ENCODE measurements at places on chromosomes 5 and 9. TPM values are rescaled to one million over a fixed set of nuclear protein-coding genes. Genes with fewer than 3 reads are reported as not detected.

Gene TMEM203
- total RNA-seq = 33.4 TPM

- no peaks in the 10 kb centered on the region for H3K4me1 ChIP-seq
- DNase-seq = no peak
- no peak overlapping the region for H3K4me3 ChIP-seq
- no peaks in the 10 kb centered on the region for H3K36me3 ChIP-seq
- H3K27ac ChIP-seq = peak overlapping the region; percentile 94
- H3K27me3 ChIP-seq = no peaks in the 10 kb centered on the region
Observed at GRCh38 chr5:129096382-129096991, 1.9 kb downstream of the ISOC1 start.

- no peak overlapping the region for H3K4me3 ChIP-seq
- H3K27ac ChIP-seq = no peak overlapping the region
- no peaks in the 10 kb centered on the region for H3K36me3 ChIP-seq
Observed at GRCh38 chr5:83827111-83827557, 106.5 kb upstream of the HAPLN1 start.

DNA sequence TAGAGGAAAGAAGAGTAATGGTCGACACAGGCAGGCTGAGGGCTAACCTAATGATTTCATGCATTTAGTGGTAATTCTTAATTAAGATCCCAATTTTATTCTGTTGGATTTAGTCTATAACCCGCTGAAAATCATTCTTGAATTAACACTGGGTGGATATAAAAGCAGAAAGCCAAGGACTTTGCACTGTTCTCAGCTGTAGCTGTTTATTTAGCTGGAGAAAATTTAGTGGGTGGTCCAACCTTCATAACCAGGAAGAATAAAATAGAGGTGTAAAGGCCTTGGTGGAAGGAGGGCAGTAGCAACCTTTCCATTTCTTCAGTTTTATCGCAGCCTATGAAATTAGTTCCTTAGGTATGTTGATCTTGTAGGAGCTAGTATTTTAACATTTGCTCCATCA lies 92.3 kb downstream of the GHR start:
- peaks cover 31% of the 10 kb centered on the region for H3K4me1 ChIP-seq
- no peaks in the 10 kb centered on the region for H3K27me3 ChIP-seq
- H3K4me3 ChIP-seq = no peak overlapping the region
- no peaks in the 10 kb centered on the region for H3K36me3 ChIP-seq
- H3K27ac ChIP-seq = no peak overlapping the region

DNA sequence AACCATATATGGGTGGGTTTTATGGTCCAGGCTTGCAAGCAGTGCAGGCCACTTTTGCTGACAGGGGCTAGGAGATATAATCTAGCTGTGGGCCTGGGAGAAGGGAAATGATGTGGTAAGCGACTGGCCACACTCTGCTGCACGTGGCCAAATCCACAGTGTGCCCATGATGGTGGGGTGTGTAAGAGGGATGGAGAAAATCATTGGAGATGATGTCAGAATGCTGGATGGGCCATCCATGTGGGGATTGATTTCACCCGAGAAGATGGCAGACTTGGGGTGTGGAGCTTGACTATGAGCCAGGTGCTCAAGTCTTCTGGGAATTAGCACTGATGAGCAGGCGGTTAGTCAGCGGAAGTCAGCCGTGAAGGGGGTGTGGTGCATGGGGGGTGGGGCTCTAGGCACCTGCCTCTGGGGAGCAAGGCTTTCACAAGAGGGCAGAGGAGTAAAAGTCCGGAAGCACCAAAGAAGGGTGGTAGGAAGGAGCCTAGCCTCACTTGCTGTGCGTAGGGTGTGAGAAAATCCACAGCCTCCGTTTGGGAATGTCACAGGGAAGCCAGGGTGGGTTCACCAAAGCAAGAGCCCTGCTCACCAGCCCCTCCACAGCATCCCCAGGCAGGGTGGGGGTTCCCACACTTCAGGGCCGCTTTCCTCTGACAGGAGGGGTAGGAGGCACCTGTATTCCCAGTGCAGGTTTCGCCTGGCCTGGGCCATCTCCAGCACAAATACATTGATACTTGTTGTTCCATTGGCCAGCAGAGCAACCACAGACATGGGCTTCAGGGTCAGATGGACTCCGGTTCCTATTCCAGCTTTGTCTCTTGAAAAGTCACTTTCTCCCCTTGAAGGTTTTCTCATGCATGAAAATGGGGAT lies 44.5 kb upstream of the ANGPTL2 start:
- H3K4me1 ChIP-seq = no peaks in the 10 kb centered on the region
- DNase-seq = peak; percentile 47

Gene HTR1A
- not detected for total RNA-seq

DNA sequence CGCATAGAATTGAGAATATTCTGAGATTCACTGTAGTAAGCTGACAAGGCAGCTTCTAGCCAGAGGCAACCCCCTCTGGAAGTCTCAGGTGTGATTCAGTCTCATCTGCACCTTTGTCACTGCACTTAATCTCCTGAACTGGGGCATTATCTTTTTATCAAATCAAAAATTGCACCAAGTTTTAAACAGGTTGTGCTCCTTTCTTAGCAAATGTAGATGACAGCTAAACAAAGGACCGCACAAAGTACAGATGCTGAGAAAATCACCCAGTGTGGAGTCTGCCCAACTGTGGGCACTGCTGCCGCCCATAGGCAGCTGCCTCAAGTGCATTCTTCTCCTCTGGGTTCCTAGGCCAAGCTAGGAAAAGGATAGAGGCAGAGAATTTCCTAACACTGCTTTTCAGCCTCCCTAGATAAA lies 51.1 kb downstream of the STARD4 start:
- no peaks in the 10 kb centered on the region for H3K4me1 ChIP-seq
- DNase-seq = no peak
- H3K36me3 ChIP-seq = no peaks in the 10 kb centered on the region
- no peak overlapping the region for H3K4me3 ChIP-seq
- H3K27me3 ChIP-seq = no peaks in the 10 kb centered on the region

Data from sigmoid colon (tissue), 7 donors.